Esophagus muscularis mucosa (tissue), 4 donors: ENCODE measurements at places on chromosomes 6 and 20.
A peak's percentile ranks its signal among the peaks of the same experiment; 100 is the strongest.

- no peaks in the 10 kb centered on the region for H3K36me3 ChIP-seq
- no peak overlapping the region for H3K27ac ChIP-seq
- no peaks in the 10 kb centered on the region for H3K4me1 ChIP-seq
- H3K27me3 ChIP-seq = no peaks in the 10 kb centered on the region
- H3K4me3 ChIP-seq = no peak overlapping the region
- DNase-seq = no peak
Observed at GRCh38 chr20:46583411-46584214, 33.2 kb upstream of the OCSTAMP start.

DNA sequence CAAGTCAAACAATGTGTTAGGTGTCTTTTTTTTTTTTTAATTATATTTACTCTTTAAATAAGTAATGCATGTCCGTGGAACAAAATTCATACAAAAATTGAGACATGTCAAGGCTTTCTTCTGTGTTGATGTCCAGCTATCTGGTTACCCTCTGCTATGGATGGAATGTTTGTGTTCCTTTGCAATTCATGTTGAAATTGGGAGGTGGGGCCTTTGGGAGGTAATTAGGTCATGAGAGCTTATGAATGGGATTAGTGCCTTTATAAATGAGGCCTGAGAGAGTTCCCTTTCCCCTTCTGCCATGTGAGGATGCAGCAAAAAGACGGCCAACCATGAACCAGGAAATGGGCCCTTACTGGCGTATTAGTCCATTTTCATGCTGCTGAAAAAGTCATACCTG lies 83.1 kb upstream of the KCNG1 start:
- H3K4me3 ChIP-seq = no peak overlapping the region
- H3K36me3 ChIP-seq = no peaks in the 10 kb centered on the region

- no peak overlapping the region for H3K27ac ChIP-seq
- H3K4me1 ChIP-seq = no peaks in the 10 kb centered on the region
- no peak overlapping the region for H3K4me3 ChIP-seq
- no peaks in the 10 kb centered on the region for H3K36me3 ChIP-seq
Observed at GRCh38 chr20:58778760-58779159, 71.9 kb downstream of the GNAS-AS1 start.

GRCh38 chr20:54223285-54223684 lies 15.4 kb downstream of the PFDN4 start:
- DNase-seq = no peak
- H3K36me3 ChIP-seq = no peaks in the 10 kb centered on the region

- H3K36me3 ChIP-seq = no peaks in the 10 kb centered on the region
- H3K4me1 ChIP-seq = no peaks in the 10 kb centered on the region
- no peaks in the 10 kb centered on the region for H3K27me3 ChIP-seq
- no peak within 1 kb of the TSS for H3K4me3 ChIP-seq
- DNase-seq = no peak
Observed at GRCh38 chr20:257419-257818, at the start of gene DEFB132. TSS of gene DEFB132 (plus strand) at chr20:257724. CDS start at chr20:257779, 55 bp downstream.

DNA sequence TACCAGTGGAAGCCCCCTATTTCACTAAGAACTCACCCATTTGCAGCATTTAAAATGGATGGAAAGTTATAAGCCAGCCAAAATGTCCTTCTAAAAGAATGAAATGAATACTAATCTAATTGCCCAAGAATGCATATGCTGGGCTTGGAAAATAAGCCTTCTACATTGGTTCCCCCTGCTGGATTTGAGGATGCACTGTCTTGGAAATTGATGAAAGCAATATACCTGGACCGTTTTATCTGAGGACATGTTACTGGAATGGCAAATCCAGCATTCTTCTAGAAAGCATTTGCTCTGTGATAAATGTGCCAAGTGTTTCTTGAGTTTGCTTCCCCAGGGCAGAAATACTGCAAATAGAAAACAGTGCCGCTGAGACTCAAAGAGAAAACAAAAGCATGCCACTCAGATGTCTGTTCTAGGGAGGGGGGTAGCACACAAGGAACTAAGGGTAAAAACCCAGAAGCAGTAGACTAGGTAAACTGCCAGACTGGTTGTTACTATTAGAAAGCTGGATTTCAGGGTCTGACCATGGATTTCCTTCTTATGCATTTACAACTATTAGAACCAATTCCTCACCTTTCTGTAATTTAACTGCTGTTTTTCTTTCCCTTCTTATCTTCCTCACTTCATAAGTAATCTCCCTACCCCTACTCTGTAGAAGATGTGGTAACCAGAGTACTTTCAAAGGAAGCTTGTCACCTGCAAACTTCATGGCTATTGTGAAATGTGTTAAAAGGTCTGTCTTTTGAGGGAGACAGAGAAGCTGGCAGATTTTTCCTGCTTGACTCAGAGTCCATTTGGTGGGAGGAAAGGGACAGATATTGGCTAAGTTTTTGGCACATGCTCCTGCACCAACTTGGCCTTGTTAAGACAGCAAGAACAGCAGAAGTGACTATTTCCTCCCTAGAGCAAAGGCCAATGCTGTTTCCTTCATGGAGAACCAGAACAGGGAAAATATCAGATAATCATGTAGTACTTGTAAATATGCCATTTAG lies 642.6 kb downstream of the KIF16B start:
- H3K36me3 ChIP-seq = no peaks in the 10 kb centered on the region
- H3K27me3 ChIP-seq = no peaks in the 10 kb centered on the region
- DNase-seq = peak; percentile 79
- no peaks in the 10 kb centered on the region for H3K4me1 ChIP-seq

- H3K4me3 ChIP-seq = no peak overlapping the region
- H3K27me3 ChIP-seq = no peaks in the 10 kb centered on the region
- DNase-seq = peak; percentile 5
Observed at GRCh38 chr6:109284675-109285074, 97.6 kb downstream of the CD164 start.

DNA sequence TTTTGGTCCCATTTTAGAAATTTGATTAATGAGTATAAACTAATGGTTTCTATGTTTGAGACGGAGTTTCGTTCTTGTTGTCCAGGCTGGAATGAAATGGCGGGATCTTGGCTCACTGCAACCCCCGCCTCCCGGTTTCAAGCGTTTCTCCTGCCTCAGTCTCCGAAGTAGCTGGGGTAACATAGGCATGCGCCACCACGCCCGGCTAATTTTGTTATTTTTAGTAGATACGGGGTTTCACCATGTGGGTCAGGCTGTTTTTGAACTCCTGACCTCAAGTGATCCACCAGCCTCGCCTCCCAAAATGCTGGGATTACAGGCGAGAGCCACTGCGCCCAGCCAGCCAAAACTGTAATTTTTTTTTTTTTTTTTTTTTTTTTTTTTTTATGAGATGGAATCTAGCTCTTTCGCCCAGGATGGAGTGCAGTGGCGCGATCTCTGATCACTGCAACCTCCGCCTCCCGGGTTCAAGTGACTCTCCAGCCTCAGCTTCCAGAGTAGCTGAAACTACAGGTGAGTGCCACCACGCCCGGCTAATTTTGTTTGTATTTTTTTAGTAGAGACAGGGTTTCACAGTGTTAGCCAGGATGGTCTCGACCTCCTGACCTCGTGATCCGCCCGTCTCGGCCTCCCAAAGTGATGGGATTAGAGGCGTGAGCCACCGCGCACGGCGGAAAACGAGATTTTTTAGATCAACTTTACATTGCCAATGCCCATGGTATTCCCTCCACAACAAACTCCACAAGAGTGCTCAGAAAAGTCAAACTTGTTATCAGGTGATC lies 127.8 kb downstream of the HFE start:
- H3K27me3 ChIP-seq = no peaks in the 10 kb centered on the region
- peaks cover 17% of the 10 kb centered on the region for H3K4me1 ChIP-seq
- H3K27ac ChIP-seq = peak overlapping the region; percentile 91
- H3K4me3 ChIP-seq = peak overlapping the region; percentile 62
- H3K36me3 ChIP-seq = no peaks in the 10 kb centered on the region
- no peak for DNase-seq

GRCh38 chr20:61723529-61724257 lies 342.0 kb downstream of the TAF4 start:
- H3K27me3 ChIP-seq = no peaks in the 10 kb centered on the region
- H3K36me3 ChIP-seq = no peaks in the 10 kb centered on the region
- DNase-seq = no peak

DNA sequence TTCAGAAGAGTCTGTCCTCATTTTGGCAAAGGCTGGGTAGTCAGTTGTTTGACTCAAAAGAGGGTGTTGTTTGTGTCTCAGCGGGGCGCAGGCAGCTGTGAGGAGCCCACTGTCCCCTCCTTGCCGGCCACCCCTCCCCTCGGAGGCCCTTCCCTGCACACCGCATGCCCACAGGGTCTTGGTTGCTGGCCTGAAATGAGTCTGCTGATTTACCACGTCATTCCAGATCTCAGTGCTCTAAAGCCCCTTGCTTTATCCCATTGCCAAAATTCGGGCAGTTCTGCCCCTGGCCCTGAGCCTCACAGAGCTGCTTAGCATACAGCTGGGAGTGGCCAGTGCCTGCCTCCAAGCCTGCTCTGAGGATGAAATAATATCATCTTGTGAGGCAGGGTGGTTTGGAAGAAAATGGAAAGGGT lies 220.7 kb downstream of the UST start:
- no peak for DNase-seq
- no peaks in the 10 kb centered on the region for H3K27me3 ChIP-seq
- H3K36me3 ChIP-seq = no peaks in the 10 kb centered on the region
- H3K4me1 ChIP-seq = peaks cover 39% of the 10 kb centered on the region
- H3K4me3 ChIP-seq = no peak overlapping the region
- H3K27ac ChIP-seq = peak overlapping the region; percentile 3

GRCh38 chr20:48226642-48227041 lies 441.4 kb upstream of the SULF2 start:
- H3K4me3 ChIP-seq = no peak overlapping the region
- no peak overlapping the region for H3K27ac ChIP-seq
- no peaks in the 10 kb centered on the region for H3K36me3 ChIP-seq
- no peaks in the 10 kb centered on the region for H3K27me3 ChIP-seq
- DNase-seq = no peak

GRCh38 chr20:34491226-34491931 lies 24.8 kb upstream of the DYNLRB1 start:
- H3K36me3 ChIP-seq = peaks cover 91% of the 10 kb centered on the region
- no peak for DNase-seq
- no peak overlapping the region for H3K4me3 ChIP-seq
- no peak overlapping the region for H3K27ac ChIP-seq
- no peaks in the 10 kb centered on the region for H3K27me3 ChIP-seq

- no peaks in the 10 kb centered on the region for H3K36me3 ChIP-seq
- H3K4me3 ChIP-seq = no peak overlapping the region
- no peaks in the 10 kb centered on the region for H3K4me1 ChIP-seq
- H3K27ac ChIP-seq = no peak overlapping the region
Observed at GRCh38 chr6:40523505-40524172, 63.5 kb downstream of the LRFN2 start.

- H3K4me3 ChIP-seq = no peak overlapping the region
- no peak overlapping the region for H3K27ac ChIP-seq
- peak; percentile 86 for DNase-seq
- H3K36me3 ChIP-seq = no peaks in the 10 kb centered on the region
Observed at GRCh38 chr6:156131221-156131903, 645.8 kb upstream of the ARID1B start.

DNA sequence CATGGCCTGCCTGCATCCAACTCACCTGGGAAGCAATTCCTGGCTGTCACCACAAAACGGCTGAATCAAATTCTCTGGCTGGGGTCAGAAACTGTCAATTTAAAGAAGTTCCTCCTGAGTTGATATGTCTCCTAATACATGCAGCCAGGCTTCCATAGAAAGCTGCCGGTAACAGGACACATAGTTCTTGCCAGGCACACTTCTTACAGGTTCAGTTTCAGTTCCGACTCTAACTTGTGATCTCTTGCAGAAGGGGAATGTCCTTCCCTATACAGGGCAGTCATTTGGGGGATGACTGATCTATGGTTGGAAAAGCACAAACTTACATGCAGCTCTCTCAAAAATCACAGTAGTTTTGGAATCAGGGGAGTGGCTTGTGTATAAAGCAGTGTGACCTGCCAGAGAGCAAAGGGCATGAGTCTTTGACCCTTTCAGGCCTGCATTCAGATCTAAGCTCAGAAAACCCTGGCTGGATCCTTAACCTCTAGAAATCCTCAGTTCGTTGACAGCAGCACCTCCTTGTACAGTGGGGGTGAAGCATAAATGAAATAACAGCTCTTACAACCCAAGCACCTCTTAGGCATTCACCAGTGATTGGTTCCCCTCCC lies 195.6 kb downstream of the SCP2D1 start:
- peaks cover 8% of the 10 kb centered on the region for H3K4me1 ChIP-seq
- no peaks in the 10 kb centered on the region for H3K36me3 ChIP-seq
- no peaks in the 10 kb centered on the region for H3K27me3 ChIP-seq
- no peak overlapping the region for H3K4me3 ChIP-seq

DNA sequence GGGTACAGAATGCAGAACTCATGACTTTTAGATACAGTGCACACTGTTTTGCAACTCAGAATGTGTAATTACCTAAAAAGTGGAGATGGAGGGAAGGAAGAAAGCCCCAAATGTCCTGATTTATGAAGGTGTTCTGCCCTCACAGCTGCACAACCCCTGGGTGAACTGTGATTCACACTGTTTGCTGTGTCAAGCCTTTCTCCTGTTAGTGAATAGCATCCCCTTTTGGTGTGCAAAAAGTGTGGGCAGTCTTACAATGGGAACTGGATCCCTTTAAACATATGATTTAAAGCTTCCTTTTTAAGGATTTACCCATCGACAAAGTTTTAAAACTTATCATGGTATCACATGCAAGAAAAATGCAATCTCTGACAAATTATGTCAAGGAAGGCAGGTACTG lies 633.4 kb upstream of the EPHA7 start:
- H3K4me3 ChIP-seq = no peak overlapping the region
- H3K4me1 ChIP-seq = no peaks in the 10 kb centered on the region
- H3K36me3 ChIP-seq = no peaks in the 10 kb centered on the region
- DNase-seq = no peak
- H3K27ac ChIP-seq = no peak overlapping the region

GRCh38 chr6:24513602-24514001 lies 18.8 kb downstream of the ALDH5A1 start:
- H3K27me3 ChIP-seq = no peaks in the 10 kb centered on the region
- peaks cover 31% of the 10 kb centered on the region for H3K36me3 ChIP-seq
- no peaks in the 10 kb centered on the region for H3K4me1 ChIP-seq
- no peak for DNase-seq
- no peak overlapping the region for H3K4me3 ChIP-seq

DNA sequence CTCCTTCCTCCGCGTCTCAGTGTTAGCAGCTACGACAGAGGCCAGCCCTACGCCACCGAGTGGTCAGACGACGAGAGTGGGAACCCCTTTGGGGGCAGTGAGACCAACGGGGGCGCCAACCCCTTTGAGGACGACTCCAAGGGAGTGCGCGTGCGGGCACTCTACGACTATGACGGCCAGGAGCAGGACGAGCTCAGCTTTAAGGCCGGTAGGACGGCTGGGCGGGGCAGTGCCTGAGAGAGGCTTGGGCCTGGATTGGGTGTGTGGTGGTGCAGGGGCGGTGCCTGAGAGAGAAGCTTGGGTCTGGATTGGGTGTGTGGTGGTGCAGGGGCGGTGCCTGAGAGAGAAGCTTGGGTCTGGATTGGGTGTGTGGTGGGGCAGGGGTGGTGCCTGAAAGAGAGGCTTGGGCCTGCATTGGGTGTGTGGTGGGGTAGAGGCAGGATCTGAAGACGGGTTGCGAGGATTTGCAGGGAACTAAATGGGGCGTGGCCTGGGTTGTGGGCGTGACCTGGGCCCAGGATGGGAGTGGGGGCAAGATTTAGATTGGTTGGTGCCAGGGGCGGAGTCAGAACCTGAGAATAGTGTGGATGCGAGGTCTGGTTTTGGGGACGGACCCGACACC lies 24.4 kb downstream of the SPDEF start:
- H3K4me1 ChIP-seq = peaks cover 9% of the 10 kb centered on the region
- no peak overlapping the region for H3K27ac ChIP-seq
- H3K4me3 ChIP-seq = peak overlapping the region; percentile 17

- no peaks in the 10 kb centered on the region for H3K27me3 ChIP-seq
- H3K36me3 ChIP-seq = peaks cover 14% of the 10 kb centered on the region
- H3K27ac ChIP-seq = no peak overlapping the region
- no peak overlapping the region for H3K4me3 ChIP-seq
Observed at GRCh38 chr20:51712501-51713212, 55.5 kb downstream of the ATP9A start.
